ENCODE measurements at places on chromosomes 12 and 14.

- no peaks in the 10 kb centered on the region for H3K27me3 ChIP-seq
- H3K36me3 ChIP-seq, result no peaks in the 10 kb centered on the region
These were observed 262.1 kb downstream of the FBXL14 start for GRCh38 chr12:1332327-1332726.

DNA sequence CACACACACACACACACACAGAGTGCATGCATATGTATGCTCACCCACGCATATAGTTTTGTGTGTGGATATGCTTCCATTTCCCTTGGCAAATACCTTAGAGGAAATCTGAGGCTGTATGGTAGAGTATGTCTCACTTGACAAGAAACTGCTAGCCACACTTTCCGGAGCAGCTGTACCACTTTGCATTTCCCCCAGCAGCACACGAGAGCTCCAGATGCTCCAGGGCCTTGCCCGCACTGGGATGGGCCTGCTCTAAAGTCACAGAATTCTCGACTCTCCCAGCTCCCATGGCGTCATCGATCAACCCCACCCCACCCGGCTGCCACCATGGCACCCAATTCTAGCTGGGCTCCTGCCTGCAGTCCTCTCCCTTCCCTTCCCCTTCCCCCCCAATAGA, 21.9 kb downstream of the CLMN start:
- no peak overlapping the region for H3K4me3 ChIP-seq
- no peak overlapping the region for H3K27ac ChIP-seq
- H3K4me1 ChIP-seq, result no peaks in the 10 kb centered on the region
- H3K27me3 ChIP-seq, result no peaks in the 10 kb centered on the region
- DNase-seq, result no peak
- no peaks in the 10 kb centered on the region for H3K36me3 ChIP-seq

DNA sequence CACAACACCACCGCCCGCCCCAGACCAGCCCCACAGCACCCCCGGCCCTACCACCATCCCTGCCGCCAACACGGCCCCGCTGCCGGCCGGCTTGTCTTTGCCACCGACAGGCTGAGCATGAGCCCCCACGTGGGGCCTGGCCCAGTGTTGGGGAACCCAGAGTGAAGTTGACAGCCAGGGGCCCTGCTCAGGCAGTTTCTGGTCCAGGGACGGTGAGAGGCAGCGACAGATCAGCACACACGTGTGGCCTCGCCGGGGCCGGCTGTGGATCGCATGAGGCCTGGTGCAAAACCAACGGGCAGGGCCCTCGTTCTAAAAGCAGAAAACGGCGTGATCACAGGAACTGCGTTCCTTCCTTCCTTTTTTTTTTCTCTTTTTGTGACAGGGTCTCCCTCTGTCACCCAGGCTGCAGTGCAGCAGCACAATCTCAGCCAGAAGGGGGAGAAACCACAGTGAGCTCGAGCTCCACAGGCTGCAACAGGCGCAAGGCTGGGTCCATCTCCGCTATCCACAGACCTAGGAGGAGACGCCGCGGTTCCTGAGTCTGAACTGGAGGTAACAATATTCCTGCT, 50.5 kb upstream of the FBRSL1 start:
- H3K4me1 ChIP-seq, result peaks cover 11% of the 10 kb centered on the region
- no peaks in the 10 kb centered on the region for H3K36me3 ChIP-seq

DNA sequence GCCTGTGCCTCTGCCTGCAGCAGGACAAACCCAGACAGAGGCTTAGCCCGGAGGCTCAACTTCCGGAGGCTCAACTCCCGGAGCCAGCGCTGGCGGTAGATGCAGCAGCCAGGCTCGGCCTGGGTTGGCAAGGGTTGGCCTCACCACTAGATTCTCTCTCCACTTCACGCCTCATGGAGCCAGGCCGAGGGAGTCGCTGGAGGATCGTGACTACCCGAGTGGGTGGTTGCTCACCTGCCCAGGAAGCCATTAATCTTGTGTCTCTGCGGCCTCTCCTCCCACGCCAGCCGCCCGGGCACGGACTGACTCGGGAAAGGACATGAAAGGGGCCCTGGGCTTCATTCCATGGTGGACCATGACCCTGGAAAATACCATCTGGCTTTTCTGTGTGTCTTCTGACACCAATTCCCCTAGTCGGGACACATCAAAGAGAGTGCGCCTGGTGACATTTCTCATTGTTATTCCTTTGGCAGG, 20.8 kb downstream of the ESRRB start:
- no peak overlapping the region for H3K27ac ChIP-seq
- H3K36me3 ChIP-seq, result no peaks in the 10 kb centered on the region
- peaks cover 27% of the 10 kb centered on the region for H3K27me3 ChIP-seq
- H3K4me1 ChIP-seq, result peaks cover 2% of the 10 kb centered on the region
- DNase-seq, result no peak

DNA sequence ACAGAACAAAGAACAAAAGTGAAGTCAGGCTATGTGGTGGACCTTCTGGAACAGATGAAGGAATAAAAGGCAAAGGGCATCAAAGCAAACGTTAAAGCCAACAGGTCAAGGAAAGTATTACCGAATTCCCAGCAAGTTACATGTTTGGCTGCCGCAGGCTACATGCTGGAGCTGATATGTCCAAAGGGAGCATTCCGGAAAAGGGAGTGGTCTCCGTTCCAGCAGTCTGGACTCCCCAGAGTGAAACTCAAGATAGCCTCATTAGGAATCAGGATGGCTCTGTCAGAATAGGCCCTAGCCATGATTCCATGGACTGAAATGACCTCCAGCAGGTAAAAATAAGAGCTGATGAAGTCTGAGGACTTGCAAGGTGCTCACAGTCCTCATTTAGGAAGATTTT, 379.8 kb upstream of the PRICKLE1 start:
- no peaks in the 10 kb centered on the region for H3K36me3 ChIP-seq
- H3K4me1 ChIP-seq, result no peaks in the 10 kb centered on the region
- no peak overlapping the region for H3K4me3 ChIP-seq
- H3K27me3 ChIP-seq, result no peaks in the 10 kb centered on the region
- no peak overlapping the region for H3K27ac ChIP-seq

DNA sequence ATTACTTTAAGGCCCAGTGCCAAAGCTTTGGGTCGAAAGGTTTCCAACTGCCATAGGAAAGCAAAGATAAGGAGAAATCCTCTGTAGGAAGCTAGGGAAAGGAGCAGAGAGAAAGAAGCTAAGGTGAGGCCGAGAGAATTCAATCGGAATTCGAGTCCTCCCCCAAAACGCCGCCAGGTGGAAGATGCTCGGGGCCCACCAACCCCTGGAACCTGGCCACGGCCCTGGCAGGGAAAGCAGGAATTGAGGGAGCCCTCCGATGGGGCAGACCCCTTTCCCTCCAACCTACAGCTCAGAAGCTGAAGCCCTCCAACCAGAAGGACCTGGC, 498 bp downstream of the GMFB start:
- peaks cover 50% of the 10 kb centered on the region for H3K4me1 ChIP-seq
- H3K36me3 ChIP-seq, result peaks cover 2% of the 10 kb centered on the region
- no peak for DNase-seq
- no peaks in the 10 kb centered on the region for H3K27me3 ChIP-seq
- peak overlapping the region; percentile 92 for H3K27ac ChIP-seq
- H3K4me3 ChIP-seq, result peak overlapping the region; percentile 91

DNA sequence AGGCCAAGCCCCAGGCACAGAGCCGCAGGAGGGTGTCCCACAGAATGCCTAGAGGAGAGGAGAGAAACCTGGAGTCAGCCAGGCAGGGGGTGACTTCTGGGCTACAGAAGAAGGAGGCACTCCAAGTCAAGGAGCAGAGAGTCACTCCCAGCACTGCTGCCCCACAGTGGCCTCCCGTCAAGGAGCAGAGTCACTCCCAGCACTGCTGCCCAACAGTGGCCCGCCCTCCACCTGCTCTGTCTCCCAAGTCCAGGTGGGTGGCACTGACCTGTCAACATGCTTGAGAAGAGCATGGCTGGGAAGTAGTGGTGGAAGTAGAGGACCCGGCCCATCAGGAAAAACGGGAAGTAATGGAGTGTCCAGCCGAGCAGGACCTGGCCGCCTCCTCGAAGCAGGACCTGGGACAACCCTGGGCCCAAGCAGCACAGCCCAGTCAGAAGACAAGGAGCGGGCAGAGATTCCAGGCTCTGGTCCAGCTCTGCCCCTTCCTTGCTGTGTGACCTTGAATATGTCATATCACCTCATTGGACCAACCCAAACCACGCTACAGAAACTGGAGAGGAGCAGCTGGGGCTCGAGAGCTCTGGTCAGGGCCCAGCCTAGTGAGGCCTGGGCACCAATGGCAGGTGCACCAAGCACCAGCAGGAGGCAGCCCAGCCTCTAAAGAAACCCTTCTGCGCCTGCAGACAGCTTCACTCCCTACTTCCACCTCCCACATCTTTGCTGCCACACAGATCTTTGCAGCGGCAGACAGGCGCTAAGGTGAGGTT, 7.6 kb upstream of the NGB start:
- no peak overlapping the region for H3K27ac ChIP-seq
- no peaks in the 10 kb centered on the region for H3K4me1 ChIP-seq
- no peaks in the 10 kb centered on the region for H3K27me3 ChIP-seq
- no peak overlapping the region for H3K4me3 ChIP-seq
- peaks cover 64% of the 10 kb centered on the region for H3K36me3 ChIP-seq

- no peak overlapping the region for H3K4me3 ChIP-seq
- H3K27ac ChIP-seq, result no peak overlapping the region
- DNase-seq, result no peak
- peaks cover 7% of the 10 kb centered on the region for H3K27me3 ChIP-seq
- H3K4me1 ChIP-seq, result no peaks in the 10 kb centered on the region
These were observed 15.7 kb downstream of the KCNA5 start for GRCh38 chr12:5059358-5059757.

DNA sequence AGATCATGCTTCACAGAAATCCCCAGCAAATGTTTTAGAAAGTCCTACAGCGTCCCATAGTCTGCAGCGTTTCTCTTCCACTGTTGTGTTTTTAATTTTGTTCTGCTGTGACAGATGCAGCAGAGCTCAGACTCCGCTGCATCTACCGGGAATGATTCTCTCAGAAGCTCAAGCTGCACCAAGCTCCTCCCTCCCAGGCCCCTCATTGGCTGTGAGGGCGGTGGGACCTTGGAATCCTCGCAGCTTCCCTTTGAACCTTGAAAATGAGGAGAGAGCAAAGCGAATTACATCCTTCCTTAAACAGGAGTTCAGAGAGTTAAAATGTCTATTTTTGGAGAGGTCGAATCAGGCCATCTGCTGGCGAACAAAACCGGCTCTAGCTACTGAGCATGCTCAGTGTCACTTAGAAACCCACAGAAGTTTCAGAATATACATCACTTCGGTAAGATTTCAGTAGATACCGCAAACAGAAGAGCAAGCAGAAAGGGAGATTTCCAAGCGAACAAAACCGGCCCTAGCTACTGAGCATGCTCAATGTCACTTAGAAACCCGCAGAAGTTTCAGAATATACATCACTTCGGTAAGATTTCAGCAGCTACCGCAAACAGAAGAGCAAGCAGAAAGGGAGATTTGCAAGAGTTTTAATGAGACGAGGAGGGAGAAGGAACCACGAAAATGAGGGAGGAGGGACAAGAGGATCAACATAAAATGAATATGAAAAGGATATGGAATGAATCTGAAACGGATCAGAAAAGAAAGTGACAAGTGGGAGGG, at the start of gene ABCD2:
ABCD2 (minus strand) TSS at position 144 of the 774 bp plus-strand sequence. CDS start 188 bp downstream, outside the sequence.
- H3K36me3 ChIP-seq, result no peaks in the 10 kb centered on the region
- H3K4me1 ChIP-seq, result peaks cover 10% of the 10 kb centered on the region
- peak within 1 kb of the TSS; percentile 51 for H3K4me3 ChIP-seq
- H3K27me3 ChIP-seq, result no peaks in the 10 kb centered on the region

DNA sequence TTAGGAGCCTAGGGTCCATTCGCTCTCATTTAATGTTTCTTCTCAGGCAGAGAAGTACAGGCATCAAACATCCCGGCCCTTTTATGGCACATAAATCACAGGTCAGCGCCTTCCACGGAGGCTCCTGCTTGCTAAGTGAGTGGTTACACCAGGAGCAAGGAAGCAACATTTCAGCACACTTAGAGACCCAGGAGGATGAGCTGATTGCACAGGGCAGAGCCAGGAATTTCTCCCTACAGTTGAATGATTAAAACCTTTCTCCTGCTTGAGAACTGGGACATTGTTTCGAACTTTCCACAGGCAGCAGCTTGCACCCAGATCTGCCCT, 233.4 kb downstream of the SPTSSA start:
- H3K4me3 ChIP-seq, result no peak overlapping the region
- H3K27me3 ChIP-seq, result no peaks in the 10 kb centered on the region
- no peak for DNase-seq
- H3K27ac ChIP-seq, result no peak overlapping the region

GRCh38 chr12:105804591-105805265, 334.0 kb downstream of the NUAK1 start:
- peaks cover 8% of the 10 kb centered on the region for H3K4me1 ChIP-seq
- no peak overlapping the region for H3K4me3 ChIP-seq
- DNase-seq, result no peak
- H3K36me3 ChIP-seq, result no peaks in the 10 kb centered on the region
- no peaks in the 10 kb centered on the region for H3K27me3 ChIP-seq

- H3K4me1 ChIP-seq, result no peaks in the 10 kb centered on the region
- H3K27ac ChIP-seq, result no peak overlapping the region
- H3K27me3 ChIP-seq, result no peaks in the 10 kb centered on the region
These were observed 392.8 kb downstream of the SEC23A start for GRCh38 chr14:38710196-38710595.

- H3K4me3 ChIP-seq, result no peak overlapping the region
- H3K4me1 ChIP-seq, result no peaks in the 10 kb centered on the region
- no peak for DNase-seq
- no peak overlapping the region for H3K27ac ChIP-seq
- no peaks in the 10 kb centered on the region for H3K27me3 ChIP-seq
These were observed 4.5 kb upstream of the PRR4 start for GRCh38 chr12:10853776-10854175.

DNA sequence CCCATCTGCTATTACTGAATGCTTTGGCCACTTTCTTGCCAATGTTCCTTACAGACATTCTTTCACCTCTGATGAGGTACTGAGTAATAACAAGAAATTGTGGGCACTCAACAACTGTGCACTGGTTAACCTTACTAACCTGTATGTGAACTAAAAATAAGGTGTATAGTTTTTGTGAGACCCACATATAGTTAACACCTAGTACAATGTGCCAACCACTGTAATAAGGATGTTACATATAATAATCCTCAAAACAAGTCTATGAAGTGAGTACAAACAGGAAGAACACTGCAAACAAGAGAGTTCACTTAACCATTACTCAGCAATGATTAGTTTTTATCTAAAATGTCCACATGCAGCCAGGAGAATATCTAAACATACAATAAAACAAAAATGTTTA, 4.5 kb downstream of the DDHD1 start:
- H3K27me3 ChIP-seq, result no peaks in the 10 kb centered on the region
- no peak overlapping the region for H3K4me3 ChIP-seq
- H3K36me3 ChIP-seq, result no peaks in the 10 kb centered on the region
- DNase-seq, result no peak
- H3K4me1 ChIP-seq, result peaks cover 18% of the 10 kb centered on the region
- no peak overlapping the region for H3K27ac ChIP-seq

- no peak overlapping the region for H3K4me3 ChIP-seq
- peaks cover 4% of the 10 kb centered on the region for H3K4me1 ChIP-seq
- no peak overlapping the region for H3K27ac ChIP-seq
- no peaks in the 10 kb centered on the region for H3K27me3 ChIP-seq
- no peaks in the 10 kb centered on the region for H3K36me3 ChIP-seq
These were observed 113.8 kb downstream of the OTOGL start for GRCh38 chr12:80212938-80213645.

DNA sequence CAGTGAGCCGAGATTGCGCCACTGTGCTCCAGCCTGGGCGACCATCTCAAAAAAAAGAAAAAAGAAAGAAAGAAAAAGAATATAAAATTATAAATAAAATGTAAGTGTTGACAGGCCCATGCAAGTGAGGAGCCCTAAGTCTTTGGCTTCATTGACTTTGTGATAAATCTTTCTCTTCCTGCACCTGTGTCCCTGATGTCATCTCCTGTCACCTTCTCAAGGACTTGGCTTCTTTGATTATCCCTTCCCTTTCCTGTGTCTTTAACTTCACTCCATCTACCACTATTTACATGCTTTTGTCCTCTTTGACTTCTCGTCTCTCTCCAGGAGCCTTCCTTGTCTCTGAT, 33.6 kb upstream of the WNK1 start:
- peaks cover 7% of the 10 kb centered on the region for H3K4me1 ChIP-seq
- no peak for DNase-seq
- H3K36me3 ChIP-seq, result no peaks in the 10 kb centered on the region
- no peak overlapping the region for H3K4me3 ChIP-seq
